ENCODE measurements at places on chromosomes 11 and 22.

DNA sequence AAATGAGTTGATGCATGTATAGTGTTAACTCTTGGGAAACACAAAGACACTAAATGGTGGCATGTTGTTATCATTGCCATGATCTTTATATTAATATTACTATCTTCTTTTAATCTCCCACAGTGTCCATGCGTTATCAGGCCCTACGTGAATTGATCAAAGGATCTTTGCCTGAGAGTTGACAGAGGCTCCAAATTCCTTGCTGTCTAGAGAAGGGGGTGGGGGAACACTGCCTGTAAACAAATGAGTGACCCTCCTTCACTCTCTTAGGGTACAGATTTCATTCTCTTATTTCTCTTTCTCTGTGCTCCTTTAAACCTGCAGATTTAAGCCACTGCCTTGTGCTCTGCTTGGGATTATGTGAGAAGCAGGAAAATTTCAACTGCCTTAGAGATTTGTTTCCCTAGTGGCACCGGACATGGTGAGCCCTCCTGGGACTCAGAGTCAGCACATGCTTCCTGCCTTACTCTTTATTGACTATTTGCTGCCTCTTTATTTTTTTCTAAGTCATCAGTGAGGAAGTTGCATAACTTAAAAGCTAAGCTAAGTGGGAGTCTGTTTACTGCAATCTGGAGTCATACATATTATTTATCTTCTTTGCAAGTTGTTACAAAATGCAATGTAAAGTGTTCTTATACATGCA, 122.9 kb downstream of the MAML2 start:
- DNase-seq, result no peak
- H3K4me1 ChIP-seq, result peaks cover 56% of the 10 kb centered on the region
- peak overlapping the region; percentile 4 for H3K4me3 ChIP-seq
- peak overlapping the region; percentile 88 for H3K27ac ChIP-seq
- H3K27me3 ChIP-seq, result no peaks in the 10 kb centered on the region
- no peaks in the 10 kb centered on the region for H3K36me3 ChIP-seq

DNA sequence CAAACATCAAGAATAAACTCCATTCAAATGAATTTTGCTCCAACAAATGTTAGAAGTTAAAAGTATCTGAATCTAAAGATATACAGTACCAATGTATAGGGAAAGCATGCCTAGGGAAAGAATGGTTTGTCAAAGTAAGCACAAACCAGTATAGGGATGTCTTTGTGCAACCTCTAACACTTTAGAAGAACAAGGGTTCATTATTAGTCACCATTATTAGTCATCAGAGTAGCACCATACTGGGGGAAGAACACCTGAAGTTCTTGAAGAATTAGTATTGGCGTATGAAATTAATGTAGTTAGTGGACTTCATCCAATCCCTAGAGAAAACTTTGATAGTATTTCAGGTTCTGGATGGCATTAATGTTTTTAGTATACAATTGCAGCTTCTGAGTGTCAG, 943.7 kb downstream of the METTL15 start:
- no peaks in the 10 kb centered on the region for H3K4me1 ChIP-seq
- DNase-seq, result no peak
- H3K27me3 ChIP-seq, result peaks cover 2% of the 10 kb centered on the region

GRCh38 chr11:76861490-76861953, 804 bp downstream of the ACER3 start:
- no peak for DNase-seq
- no peaks in the 10 kb centered on the region for H3K36me3 ChIP-seq
- H3K4me1 ChIP-seq, result peaks cover 24% of the 10 kb centered on the region
- H3K4me3 ChIP-seq, result peak overlapping the region; percentile 85
- H3K27me3 ChIP-seq, result no peaks in the 10 kb centered on the region

DNA sequence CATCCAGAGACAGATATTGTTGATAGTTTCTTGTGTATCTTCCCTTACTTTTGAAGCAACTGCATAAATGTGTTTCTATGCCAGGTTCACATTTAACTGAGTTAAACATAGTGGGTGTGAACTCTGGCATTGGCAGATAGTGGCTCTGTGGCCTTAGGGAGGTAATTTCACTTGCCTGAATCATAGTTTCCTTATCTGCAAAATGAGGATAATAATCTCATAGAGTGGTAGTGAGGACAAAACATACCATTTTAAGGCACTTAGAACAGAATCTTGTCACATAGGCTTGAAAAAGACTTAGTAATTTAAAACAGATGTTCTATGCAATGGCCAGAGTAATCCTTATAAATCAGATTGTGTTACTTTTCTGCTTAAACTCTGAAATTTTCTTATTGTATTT, 56.4 kb upstream of the SYN3 start:
- H3K27ac ChIP-seq, result no peak overlapping the region
- H3K4me3 ChIP-seq, result no peak overlapping the region
- H3K36me3 ChIP-seq, result no peaks in the 10 kb centered on the region
- peaks cover 15% of the 10 kb centered on the region for H3K4me1 ChIP-seq

GRCh38 chr11:77167111-77167626, 39.1 kb downstream of the MYO7A start:
- DNase-seq, result no peak
- H3K4me3 ChIP-seq, result no peak overlapping the region
- no peaks in the 10 kb centered on the region for H3K27me3 ChIP-seq
- peaks cover 12% of the 10 kb centered on the region for H3K4me1 ChIP-seq

DNA sequence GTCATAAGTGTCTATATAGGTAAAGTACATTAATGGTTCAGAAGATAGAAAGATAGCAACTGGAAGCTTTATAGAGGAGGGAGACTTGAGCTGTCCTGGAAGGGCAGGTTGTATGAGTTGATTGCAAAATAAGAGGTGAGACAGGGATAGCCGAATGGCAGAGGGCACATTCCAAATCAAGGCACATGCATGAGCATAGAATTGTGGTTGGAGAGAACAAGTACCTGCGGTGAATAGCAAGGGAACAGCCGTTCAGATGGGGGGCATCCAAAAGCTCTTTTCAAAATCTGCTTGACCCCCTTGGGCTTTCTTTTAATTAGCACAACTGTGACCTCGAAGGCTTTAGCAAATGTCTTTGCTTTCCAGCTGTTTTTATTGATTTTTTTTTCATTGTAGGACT, 473.0 kb upstream of the CCDC90B start:
- no peak overlapping the region for H3K27ac ChIP-seq
- peaks cover 12% of the 10 kb centered on the region for H3K27me3 ChIP-seq
- H3K4me1 ChIP-seq, result no peaks in the 10 kb centered on the region
- no peak overlapping the region for H3K4me3 ChIP-seq

DNA sequence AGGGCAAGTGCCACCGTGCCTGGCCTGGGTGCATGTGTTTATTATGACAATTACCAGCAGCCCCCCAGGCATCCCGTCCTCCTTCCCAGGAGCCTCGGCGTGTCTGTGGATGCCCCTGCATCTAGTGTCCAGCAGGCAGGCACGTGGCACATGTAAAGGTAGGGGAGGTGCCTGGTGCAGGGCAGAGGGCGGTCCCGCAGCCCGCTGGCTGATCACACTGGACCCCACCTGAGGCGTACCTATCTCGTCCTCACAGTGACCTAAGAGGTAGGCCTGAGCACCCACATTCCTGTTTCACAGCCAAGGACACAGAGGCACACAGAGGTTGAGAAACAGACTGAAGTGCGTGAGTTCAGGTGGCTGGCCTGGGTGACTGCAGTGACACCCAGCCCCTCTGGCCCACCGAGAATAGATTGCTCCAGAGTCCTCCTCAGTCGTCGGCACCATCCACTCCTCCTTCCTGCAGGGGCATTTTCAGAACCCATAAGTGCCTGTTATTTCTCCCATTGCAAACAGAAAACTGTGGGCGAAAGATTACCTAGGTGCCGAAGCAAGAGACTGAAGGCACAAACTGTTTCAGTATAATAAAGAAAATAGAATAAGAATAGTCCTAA, 3.0 kb upstream of the PHRF1 start:
- peaks cover 36% of the 10 kb centered on the region for H3K27me3 ChIP-seq
- H3K27ac ChIP-seq, result no peak overlapping the region
- H3K4me1 ChIP-seq, result peaks cover 19% of the 10 kb centered on the region
- no peak for DNase-seq
- H3K4me3 ChIP-seq, result peak overlapping the region; percentile 92
- H3K36me3 ChIP-seq, result no peaks in the 10 kb centered on the region

DNA sequence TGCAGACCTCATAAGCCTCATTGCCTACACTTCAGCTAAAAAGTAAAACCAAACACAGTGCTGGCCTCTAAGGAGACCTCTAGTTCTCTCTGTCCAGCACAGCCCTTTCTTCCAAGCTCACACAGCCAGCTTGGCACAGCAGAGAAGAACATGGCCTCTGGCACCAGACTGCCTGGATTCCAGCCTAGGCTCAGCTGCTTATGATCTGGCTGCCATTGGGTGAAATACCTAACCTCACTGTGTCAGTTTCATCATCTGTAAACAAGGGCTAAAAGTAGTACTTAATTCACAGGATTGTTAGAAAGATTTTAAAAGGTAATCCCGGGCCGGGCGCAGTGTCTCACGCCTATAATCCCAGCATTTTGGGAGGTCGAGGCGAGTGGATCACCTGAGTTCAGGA, 9.9 kb upstream of the ACER3 start:
- no peaks in the 10 kb centered on the region for H3K4me1 ChIP-seq
- no peak overlapping the region for H3K27ac ChIP-seq
- no peak overlapping the region for H3K4me3 ChIP-seq
- no peak for DNase-seq
- H3K36me3 ChIP-seq, result no peaks in the 10 kb centered on the region

DNA sequence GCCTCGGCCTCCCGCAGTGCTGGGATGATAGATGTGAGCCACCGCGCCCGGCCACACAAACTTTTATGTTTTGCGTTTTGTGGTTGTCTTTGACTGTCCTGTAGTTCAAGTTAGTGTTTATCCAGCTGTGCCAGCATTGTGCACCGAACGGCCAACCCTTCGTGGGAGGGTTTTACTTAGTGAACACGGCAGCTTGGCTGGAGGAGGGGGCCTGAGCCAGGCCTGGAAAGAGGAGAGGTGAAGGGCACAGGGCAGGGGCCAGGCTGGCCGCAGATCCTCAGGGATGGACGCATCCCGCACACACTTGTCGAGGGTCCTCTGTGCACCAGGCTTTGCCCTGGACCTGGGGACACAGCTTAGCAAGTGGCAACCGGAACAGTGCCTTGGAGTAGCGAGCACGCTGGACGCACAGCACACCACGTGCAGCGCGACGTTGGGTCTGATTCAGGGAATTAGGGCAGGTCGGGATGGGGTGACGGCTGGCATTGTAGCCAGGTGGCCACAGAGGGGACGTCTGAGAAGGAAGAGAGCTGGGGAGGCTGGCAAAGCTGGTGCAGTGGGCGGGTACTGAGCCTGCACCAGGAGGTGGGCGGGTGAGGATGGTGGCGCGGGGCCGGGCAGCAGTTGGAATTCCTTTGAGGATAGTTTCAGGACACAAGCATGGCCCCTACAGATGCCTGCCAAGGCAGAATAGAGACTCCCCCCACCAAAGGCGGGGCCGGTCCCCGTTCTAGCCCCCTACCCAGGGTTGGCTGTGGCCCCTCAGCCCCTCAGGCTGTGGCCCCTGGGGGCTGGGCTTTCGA, 13.4 kb downstream of the EPS8L2 start:
- no peak for DNase-seq
- no peaks in the 10 kb centered on the region for H3K4me1 ChIP-seq
- H3K27ac ChIP-seq, result no peak overlapping the region
- peaks cover 3% of the 10 kb centered on the region for H3K36me3 ChIP-seq
- H3K4me3 ChIP-seq, result no peak overlapping the region

DNA sequence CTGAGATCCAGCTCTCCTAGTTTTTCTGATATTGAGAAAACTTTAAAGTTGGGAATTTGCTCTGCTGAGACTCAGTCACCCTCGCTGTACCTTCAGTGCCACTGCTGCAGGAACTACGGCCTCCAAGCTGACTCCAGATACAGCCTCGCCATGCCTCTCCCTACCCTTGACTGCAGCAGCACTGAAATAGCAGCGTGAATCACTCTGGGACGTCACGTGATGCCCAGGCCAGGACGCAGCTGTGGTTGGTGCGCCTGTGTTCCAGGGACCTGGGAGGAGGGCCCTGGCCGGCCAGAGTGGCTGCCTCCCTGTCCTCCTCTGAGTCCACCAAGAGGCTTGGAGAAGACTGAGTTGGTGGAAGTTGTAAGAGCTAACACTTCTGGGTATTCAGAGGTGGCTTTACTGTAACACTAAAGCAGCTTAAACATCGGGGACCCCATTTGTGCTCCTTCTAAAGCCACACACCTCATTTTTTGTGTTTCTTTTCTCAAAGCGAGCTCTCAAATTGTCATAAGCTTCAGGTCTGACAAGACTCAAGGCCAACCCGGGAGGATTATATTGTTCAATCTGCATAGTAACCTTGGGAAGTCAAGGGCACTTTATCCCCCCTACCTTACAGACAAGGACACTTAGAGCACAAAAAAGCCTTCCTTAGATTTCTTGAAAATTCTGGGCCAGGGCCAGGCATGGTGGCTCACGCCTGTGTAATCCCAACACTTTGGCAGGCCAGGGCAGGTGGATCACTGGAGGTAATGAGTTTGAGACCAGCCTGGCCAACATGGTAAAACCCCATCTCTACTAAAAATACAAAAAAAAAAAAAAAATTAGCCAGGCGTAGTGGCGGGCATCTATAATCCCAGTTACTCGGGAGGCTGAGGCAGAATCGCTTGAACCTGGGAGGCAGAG, 4.2 kb upstream of the STIP1 start:
- no peaks in the 10 kb centered on the region for H3K27me3 ChIP-seq
- DNase-seq, result peak; percentile 55
- peak overlapping the region; percentile 84 for H3K4me3 ChIP-seq
- H3K36me3 ChIP-seq, result peaks cover 5% of the 10 kb centered on the region
- peak overlapping the region; percentile 65 for H3K27ac ChIP-seq

GRCh38 chr22:46036558-46037408, 59.8 kb upstream of the WNT7B start:
- H3K27ac ChIP-seq, result no peak overlapping the region
- DNase-seq, result no peak
- peak overlapping the region; percentile 87 for H3K4me3 ChIP-seq
- H3K36me3 ChIP-seq, result no peaks in the 10 kb centered on the region
- peaks cover 12% of the 10 kb centered on the region for H3K4me1 ChIP-seq

DNA sequence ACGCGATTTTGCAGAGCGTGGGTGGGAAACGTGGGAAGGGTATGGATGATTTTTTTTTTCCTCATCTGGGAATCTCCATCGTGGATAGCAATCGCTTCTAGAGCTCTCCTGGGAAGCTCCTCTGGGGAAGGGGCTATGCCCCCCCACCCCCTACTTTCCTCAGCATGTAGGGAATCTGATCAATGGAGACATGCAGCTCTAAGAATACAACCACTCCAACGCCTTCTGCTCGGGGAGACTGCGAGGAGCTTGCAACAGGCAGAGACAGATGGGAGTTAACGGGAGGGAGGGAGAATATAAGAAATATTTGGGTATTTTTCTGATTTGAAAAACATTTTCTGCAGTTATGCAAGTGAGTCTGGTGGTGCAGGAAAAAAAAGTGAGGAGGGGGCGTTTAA, 104.6 kb upstream of the HSD17B12 start:
- peak overlapping the region; percentile 94 for H3K27ac ChIP-seq
- DNase-seq, result no peak
- peaks cover 88% of the 10 kb centered on the region for H3K27me3 ChIP-seq
- peaks cover 4% of the 10 kb centered on the region for H3K36me3 ChIP-seq
- peak overlapping the region; percentile 96 for H3K4me3 ChIP-seq

GRCh38 chr11:17738151-17738973, 3.8 kb downstream of the KCNC1 start:
- peak overlapping the region; percentile 35 for H3K4me3 ChIP-seq
- no peak for DNase-seq
- no peak overlapping the region for H3K27ac ChIP-seq
- H3K4me1 ChIP-seq, result peaks cover 34% of the 10 kb centered on the region
- peaks cover 7% of the 10 kb centered on the region for H3K27me3 ChIP-seq

All from neural crest cell (in vitro differentiated cells).